Foreskin melanocyte (primary cell): ENCODE measurements at places on chromosomes 11 and 22.

GRCh38 chr11:11731311-11732083, 109.7 kb upstream of the GALNT18 start:
- DNase-seq, result no peak

- DNase-seq, result no peak
These were observed 23.1 kb upstream of the LDHA start for GRCh38 chr11:18371279-18371678.

DNA sequence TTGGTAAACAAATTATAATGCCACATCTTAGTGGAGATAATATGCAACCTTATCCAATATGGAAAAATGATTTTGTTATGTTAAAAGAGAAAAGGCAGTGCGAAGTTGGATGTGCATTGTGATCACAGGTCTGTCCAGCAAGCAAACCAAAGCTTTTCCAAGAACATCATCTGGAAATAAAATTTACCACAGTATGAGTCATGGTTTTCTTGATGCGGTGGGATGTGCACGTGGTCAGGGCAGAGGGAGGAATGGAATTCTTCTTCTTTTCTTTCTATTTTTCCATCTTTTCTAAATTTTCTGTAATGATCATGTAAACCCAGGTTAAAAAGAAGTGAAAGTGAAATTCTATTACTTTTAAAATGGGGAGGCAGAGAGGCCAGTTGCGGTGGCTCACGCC, 169.8 kb downstream of the C11orf91 start:
- DNase-seq, result peak; percentile 29

DNA sequence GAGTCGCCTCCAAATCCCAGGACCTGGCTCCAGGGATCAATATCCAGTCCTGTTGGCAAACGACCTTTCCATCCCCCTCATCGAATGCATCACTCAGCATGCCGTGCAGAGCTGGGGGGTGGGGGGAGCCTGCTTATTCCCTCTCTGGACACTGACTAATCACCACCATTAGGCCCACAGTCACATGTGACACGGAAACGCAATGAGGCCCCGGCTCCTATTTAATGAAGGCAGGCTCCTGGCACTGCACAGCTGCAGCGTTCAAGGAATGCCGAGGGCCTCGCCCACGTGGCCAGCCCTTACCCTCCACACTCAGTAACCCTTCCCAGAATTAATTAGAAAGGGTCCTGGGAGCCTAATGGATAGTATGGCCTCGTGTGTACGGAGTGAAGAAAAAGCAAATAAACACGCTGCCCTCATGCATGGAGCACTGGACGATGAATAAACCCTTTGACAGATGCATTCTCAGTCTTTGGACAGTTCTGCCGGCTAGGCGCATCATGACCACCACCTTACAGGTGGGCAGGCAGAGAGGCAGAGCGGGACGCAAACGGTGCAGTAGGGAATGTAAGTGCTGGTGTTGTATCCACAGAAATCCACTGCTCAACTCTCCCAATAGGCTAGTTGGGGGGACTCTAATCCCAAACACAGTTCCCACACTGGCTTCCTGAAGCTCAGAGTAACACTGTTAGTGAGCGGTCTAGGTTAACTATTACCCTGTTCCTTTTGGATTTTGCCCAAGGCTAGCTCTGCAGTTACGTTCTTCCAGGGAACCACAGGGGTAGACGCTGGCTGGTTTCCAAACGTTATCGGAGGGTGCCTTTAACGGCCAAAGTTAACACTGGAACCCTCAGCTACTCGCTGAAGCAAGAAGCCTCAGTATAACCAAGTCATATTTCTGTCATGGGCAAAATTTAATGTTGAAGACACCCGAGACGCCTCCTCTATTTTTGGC, 490.1 kb downstream of the OPCML start:
- DNase-seq, result no peak

DNA sequence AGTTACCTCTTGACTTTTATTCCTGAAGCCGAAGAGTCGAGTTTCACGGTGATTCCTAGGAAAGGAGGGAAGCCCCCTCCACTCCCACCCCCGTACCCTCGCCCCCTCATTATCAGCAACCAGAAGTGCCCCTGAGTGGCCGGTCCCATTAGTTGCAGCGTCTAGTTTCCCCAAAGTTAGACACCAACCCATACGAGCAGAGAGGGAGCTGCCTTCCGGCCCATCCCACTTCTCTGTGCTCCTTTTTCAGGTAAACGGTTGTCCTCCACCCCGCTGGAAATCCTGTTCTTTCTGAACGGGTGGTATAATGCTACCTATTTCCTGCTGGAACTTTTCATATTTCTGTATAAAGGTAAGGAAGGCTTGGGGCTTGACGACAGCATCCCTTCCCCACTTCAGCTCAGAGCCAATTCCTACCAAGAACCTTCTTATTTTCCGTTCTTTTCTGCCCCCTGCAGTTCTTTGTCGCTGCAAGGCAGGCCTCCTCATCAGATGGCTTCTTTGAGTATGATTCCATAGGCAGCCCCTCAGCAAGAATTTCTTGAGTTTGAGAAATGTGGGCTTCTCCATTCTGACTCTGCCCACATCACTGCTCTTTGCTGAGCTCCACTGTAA, 701 bp downstream of the TMEM216 start:
- no peak for DNase-seq

DNA sequence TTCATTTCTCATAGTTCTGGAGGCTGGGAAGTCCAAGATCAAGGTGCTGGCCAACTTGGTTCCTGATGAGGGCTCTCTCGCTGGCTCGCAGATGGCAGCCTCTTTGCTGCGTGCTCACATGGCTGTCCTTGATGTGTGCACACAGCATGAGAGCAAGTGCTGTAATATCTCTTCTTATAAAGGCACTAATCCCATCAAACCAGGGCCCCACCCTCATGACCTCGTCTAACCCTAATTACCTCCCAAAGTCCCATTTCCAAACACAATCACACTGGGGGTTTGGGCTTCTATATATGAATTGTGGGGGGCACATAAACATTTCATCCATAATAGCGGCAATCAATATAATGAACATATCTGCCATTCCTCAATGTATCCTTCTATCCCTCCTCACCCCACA, 1062.1 kb downstream of the BRD1 start:
- DNase-seq, result no peak

GRCh38 chr11:34001557-34002064, 49.9 kb upstream of the CAPRIN1 start:
- no peak for DNase-seq

DNA sequence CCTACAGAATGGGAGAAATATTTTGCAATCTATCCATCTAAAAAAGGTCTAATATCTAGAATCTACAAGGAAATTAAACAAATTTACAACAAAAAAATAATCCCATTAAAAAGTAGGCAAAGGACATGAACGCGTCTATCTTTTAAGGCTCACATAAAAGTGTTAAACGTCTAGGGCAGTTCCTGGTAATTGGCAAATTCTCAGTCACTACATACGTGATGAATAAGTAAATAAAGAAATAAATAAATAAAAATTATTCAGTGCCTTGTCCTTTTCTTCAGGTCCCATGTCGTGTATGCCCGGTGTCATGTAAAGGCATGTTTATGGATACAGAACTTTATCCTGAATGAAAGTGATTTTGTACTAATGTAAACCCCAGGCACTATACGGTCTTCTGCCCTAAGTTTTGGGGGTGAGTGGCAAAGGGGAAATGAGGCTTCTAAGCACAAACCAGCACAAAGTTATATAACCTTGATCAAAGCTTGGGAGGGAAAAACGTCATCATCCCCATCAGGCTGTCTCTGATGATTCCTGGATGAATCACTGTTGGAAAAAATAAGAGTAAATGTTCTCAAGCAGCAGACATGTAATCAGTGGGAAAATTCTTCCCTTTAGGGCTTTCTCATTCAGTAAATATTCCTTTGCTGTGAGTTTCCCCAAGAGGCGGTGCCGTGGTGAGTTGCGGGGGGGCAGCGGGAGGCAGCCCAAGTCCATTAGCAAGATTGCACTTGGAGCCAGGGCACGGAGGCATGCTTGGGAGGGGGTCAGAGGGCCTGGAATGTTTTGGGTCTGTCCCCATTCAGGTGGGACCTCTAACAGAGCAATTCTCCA, 30.4 kb upstream of the MICAL2 start:
- peak; percentile 72 for DNase-seq

- DNase-seq, result no peak
These were observed 52.8 kb downstream of the CYTH4 start for GRCh38 chr22:37334859-37335805.

- DNase-seq, result no peak
These were observed 29.2 kb downstream of the GRAMD4 start for GRCh38 chr22:46649141-46650077.

GRCh38 chr11:78957476-78958245, 383.0 kb upstream of the NARS2 start:
- no peak for DNase-seq

DNA sequence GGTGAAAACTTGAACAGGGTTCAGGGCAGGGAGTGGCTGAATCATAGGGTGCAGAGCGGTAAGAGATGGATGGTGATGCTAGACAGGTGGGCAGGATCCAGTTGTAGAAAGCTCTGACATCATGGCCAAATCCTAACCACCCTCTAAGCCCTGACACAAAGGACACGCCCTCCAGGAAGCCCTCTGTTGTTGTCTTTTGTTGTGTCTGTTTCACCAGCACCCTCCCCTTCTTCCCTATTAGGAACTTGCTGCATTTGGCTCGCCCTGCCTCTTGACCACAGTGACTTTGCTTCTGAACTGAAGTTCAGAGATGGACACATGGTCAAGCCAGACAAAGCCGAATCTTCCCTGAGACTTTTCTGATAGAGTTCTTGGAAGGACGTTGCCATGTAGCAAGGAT, 14.2 kb upstream of the APOL6 start:
- DNase-seq, result no peak

DNA sequence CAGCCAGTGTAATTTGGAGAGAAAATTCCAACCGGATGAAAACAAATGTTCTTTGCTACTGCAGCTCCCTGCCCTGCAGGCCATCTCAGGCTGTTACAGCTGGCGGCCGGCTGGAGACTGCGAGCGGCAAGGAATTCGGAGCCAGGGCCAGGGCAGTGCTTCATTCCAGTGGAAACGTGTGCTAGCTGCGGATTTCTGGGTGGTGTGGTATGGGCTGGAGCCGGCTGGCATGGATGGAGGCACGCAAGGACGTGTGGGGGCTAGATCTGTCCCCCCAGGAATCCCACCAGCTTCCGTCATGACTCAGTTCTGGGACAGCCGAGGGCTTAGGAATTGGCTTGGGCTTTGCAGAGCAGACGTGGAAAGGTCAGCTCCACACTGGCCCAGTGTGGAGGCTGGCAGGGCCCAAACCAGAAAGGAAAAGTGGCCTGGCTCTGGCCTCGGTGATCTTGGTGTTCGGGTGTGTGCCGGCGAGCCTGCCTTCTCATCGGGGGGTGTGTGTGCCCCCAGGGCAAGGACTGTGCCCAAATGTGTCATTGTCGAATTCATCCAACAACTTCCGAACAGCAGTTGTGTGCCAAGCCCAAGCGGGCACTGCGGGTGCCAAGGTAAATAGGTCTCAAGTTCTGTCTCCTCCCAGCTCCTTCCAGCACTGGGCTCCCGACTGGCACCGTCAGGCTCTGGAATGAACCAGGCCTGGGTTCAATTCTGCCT, 48.1 kb upstream of the SHISAL1 start:
- DNase-seq, result no peak

DNA sequence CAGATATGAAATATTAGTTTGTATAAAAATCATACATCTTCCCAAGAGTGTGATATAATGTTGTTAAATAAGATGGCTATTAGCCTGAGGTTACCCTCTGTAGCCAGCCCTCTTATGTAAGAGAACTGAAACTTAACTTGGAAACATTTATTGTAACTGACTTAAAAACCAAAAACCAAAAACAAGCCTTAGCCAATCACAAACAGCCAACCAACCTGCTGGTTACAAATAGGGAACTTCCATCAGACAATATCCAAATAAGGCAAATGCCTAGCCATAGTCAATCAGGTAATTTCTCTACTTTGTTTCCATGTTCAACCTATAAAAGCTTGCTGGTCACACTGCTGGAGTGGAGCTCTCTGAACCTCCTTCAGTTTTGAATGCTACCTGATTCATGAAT, 14.1 kb downstream of the KBTBD3 start:
- DNase-seq, result no peak

- DNase-seq, result no peak
These were observed 1.9 kb upstream of the SMTN start for GRCh38 chr22:31079095-31079642.

DNA sequence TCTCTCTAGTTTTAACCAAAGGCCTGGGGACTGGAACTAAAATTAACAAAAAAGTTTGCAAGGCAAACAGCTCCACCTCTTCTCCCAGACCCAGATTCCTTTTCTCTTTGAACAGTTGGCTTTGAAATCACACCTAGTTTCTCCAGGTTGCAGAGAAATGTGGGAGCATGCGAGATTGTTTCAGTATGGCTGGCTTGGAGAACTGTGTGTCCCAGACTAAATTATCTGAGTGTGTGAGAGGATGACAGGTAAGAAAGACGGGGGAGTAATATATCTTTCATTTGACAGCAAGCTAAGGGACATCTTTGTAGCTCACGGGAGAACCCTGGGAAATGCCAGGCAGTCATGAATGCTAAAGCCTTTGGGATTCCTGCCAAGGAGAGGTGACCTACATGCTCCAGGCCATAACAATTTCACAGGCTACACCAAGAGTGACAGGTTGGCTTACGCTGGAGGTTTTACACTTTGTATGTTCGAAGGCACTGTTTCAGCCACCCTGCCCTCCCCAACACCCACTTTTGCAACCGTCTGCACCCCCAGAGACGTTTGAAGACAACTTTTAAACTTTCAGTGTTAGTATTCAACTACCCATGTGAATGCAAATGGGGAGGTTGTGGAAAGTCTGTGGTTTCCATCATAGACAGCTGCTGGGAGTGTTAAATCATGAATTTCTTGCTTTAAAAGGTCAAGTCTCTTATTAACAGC, 109.3 kb upstream of the SNX19 start:
- no peak for DNase-seq

GRCh38 chr11:29934115-29934638, 82.7 kb downstream of the KCNA4 start:
- no peak for DNase-seq

- no peak for DNase-seq
These were observed 30.0 kb upstream of the SMCO4 start for GRCh38 chr11:93573184-93573583.

GRCh38 chr11:67484847-67485311, 2.1 kb downstream of the AIP start:
- DNase-seq, result no peak

DNA sequence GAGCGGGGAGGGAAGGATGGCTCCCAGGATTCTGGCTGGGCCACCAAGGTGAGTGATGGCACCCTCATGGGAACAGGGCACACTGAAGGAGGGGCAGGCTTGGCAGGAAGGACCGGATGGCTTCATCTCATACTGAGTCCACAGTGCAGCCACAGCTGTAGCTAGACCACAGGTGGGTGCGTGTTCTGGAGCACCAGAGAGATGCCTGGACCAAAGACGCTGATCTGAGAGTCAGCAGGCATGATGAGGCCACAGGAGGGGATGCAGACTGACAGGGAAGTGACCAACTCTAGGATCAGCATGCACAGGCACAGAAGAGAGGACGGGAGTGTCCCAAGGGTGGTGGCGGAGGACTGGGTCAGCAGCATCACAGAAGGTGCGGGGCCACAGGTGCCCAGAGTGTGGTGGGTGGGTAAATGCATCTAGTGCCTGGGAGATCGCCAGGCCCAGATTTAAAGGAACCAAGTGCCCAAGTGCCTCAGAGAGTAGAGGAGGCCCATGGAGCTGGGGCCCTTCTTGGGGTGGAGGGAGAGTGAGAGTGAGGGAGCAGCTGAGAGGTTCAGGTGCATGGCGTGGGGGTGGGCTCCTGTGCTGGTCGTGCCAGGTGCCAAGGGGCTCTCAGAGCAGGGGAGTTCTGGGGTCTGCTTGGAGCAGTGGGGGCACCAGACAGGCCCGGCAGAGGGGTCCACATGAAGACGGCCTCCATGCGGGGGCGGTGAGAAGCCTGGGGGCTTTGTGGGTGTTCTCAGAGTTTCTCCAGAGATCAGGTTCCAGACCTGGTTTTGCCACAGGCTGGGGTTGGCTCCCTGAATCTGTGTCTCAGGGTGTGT, 113.7 kb downstream of the CEP164 start:
- DNase-seq, result no peak

GRCh38 chr11:43497144-43497543, 138.4 kb downstream of the TTC17 start:
- no peak for DNase-seq
